ENCODE measurements at places on chromosomes 11 and 22.

GRCh38 chr11:71397331-71397860 is 50.8 kb downstream of the DHCR7 start:
- DNase-seq: no peak

DNA sequence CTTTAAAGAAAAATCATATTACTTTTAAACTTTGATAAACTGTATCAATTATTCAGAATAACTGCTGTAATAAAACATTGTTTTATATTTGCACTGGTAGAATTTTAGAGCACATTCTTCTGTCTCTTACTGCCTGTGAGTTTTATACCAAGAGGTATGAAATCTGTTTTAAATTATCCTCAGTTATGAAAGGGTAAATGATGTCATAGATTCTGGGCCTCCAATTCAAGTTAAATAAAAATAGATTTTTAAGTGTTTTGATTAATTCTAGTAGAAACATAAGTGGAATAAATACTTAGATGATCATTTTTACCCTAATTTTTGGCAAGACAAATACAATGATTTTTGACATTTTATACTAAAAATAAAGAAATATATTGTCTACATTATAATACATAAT is 93.0 kb downstream of the GUCY1A2 start:
- DNase-seq: peak; percentile 4

DNA sequence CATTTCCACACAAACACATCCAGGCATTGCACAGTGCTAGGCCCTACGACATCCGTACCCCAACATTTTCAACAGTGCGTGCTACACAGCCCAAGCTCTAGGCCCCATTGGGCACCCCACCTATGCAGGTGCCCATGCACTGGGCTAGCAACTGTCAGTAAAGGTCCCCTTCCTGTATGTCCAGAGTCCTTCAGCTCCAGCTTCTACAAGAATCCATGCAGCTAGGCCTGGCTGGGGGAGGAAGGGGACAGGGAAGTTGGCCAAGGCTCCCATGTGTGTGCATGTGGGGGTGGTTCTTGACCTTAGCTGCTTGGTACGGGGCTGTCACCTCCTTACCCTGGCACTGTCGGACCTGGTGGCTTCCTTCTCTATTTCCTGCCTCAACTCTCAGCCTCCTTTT is 1.3 kb downstream of the B3GAT1 start:
- no peak for DNase-seq

DNA sequence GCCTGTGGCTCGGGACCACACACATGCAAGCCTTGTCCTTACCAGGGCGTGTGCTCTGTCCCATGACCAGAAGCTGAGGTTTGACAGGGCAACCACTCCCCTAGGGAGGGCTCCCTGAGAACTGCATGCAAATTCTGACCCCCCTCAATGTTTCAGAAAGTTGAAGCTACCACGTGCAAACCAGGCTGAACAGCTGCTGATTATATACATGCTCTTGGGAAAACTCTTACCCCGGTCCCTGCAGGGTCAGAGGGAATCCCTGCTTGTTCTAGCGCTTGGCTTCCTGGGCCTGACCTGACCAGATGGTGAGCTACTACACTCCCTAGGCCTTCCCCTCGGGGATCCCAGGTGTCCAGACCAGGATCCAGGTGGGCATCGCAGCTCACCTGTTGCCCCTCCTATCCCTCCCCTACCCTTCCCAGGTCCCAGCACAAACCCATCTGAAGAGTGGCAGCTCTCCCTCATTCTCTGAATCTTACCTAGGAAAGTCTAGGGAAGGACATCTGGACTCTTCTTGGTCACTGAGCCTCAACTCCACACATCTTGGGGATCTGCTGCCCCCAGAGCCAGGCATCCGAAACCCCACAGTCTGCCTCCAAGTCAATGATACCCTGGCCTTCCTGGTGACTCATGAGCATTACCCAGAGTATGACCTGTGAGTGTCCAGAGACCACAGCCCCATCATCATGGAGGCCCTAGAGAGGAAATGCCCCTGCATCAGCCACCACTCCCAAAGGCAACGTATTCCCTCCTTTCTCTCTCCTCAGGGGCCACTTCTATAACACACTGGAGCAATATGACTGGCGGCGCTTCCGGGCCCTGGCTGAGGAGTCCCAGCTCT is 61.5 kb downstream of the BTG4 start:
- DNase-seq: no peak

GRCh38 chr11:66388780-66389386 is 17.3 kb upstream of the SLC29A2 start:
- DNase-seq: no peak

DNA sequence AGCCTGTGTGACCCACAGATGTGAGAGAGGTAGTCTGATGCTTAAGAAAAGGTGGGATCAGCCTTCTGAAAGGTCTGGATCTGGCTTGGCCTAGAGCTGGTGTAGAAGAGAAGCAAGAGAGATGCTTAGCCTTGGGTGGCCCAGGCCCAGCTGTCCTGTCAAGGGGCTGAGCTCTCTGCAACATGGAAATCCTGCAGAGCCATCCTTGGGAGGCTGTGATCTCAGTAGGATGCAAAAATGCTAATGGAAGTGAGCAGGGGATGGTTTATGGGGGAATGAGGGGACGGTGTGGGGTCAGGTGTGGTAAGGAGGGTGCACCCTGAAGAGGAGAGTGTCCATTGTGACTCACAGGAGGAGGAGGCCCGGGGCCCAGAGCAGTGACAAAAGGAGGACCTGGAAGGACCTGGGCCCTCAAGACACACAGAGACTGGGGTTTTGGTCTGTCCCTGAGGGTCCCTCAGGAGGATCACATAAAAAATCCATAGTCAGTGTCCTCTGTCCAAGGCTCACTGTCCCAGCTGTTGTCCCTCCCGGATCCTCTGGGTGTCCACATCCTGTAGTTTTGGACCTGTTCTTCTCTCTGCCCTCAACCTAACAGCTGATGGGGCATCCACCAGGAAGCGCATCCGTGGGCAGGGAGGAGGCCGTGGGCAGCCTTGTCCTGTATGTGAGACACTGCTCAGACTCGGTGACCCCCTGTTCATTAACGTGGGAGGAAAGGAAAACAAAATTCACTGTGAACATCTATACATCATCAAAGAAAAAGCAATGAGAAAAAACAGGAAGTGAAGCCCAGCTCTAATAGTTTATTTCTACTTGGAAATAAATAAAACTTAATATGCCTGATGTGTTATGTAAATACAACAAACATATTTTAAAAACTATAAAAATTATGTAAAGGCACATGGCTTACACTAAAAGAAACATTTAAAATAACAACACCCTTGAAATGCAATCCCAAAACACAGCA is 129.8 kb downstream of the ZNF280B start:
- no peak for DNase-seq

GRCh38 chr22:43118024-43118849 is 7.7 kb downstream of the BIK start:
- DNase-seq: no peak

Measured in AG04449 (cell line).